ENCODE measurements at places on chromosomes 4 and X.

- DNase-seq: no peak
Observed at GRCh38 chr4:177384856-177385397, 57.3 kb downstream of the AGA start.

GRCh38 chrX:23662853-23663252 is 4.4 kb upstream of the PRDX4 start:
- no peak for DNase-seq

DNA sequence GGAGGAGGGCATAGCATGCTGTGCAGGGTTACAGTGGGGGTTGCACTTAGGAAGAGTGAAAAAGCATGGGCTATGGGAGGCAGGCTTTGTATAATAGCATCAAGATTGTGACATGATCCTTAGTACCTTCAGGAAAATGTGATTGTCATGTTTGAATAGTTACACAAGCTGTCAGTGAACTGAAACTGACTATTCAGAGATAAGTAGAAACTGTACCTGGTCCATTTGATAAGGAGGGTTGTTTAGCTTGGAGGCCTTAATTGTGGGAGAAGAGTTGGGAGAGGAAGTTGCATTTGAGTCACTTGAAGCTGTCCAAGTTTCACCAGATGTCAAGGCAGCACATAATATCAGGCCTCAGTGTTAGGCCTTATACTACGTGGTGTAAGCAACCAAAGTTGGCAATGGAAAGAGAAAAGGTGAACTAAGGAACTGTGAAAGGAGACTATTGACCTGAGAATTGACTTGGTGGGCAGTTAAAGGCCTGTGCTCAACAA is 85.0 kb downstream of the TEX13C start:
- no peak for DNase-seq

DNA sequence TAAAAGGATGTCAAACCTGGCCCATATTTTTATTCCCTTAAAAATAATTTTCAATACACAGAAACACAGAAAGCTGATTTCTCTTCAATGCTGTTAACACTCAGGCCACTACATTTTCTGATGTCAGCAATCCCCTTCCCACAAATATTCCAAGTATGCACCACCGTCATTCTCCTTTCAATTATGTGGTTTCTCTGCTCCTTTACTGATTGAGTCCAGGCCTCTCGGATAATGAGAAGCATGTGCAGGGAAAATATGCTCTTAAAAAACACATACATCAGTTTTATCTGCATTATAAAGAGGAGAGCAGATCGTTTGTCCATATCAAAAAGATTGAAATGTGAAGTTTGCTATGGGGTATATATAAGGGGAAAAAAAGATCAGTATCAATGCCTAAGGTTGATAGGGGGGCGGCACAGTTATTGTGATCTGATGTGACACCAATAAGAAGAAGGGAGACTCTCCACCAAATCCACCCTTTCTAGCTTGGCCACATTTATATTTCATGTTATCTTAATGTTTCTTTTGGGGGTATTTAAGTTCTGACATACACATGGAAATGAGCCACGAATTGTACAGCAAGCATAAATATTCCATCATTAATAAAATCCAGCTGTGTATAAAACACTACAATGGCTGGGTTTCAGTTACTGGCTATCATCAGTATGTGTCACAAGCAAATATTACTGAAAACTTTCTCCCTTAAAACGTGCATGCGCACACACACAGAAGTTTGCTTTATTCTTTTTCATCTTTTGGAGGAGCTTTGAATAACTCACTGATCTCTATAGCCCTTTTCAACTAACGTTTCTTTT is 6.4 kb downstream of the AMOT start:
- no peak for DNase-seq

GRCh38 chr4:98510757-98511517 is 147.5 kb downstream of the TSPAN5 start:
- DNase-seq: no peak

GRCh38 chr4:145071560-145071959 is 26.4 kb downstream of the ANAPC10 start:
- DNase-seq: no peak

DNA sequence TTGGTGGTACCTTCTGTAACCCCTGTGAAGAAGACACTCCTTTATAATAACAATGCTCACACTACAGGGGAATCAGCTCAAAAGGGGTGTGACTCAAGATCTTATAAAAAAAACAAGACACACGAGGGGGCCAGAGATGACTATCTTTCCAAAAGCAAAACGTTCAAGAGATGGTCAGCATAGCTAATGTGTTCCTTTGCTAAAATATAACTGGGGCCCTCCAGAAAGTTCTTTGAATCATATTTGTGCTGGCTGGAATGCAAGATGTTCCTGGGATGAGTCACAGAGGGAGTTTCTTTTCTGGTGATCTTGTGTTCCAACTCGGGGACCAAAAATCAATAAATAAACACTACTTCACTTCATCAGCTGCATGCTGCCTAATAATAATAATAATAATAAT is 46.5 kb downstream of the RAI2 start:
- DNase-seq: no peak

GRCh38 chr4:142452161-142452855 is 393.8 kb downstream of the INPP4B start:
- no peak for DNase-seq

- no peak for DNase-seq
Observed at GRCh38 chrX:16212436-16212835, 45.2 kb downstream of the MAGEB17 start.

DNA sequence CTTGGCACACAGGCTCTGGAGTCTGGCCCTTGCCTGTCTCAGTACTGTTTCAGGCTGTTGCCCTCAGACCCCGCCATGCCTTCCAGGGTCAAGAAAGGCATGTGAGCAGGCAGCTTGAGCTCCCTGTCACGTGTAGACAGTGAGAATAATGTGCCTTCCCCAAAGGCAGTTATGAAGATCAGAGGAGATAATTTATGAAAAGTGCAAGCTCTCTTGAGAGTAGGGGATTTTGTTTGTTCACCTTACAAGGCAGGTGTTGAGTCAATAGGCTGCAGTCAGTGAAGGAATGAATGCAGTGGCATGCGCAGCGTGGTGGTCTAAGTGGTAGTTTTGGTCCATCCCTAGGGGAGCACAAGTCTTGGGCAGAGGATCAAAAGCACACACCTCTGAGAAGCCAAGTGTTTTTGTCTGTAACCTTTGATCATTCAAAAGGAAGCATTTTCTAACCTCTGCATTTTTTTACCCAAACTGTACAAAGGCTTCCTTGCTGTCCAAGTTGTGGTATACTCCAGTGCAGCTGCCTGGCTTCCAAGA is 14.4 kb downstream of the HADH start:
- no peak for DNase-seq
